Activated effector memory CD4-positive, alpha-beta T cell treated with anti-CD3 and anti-CD28 coated beads, Interleukin-2, amount 50 U/mL, for 16 hours (primary cell): ENCODE measurements at places on chromosomes 16 and 17.

- DNase-seq, result no peak
Measured at GRCh38 chr17:75262112-75262606, 480 bp downstream of the MRPS7 start.

DNA sequence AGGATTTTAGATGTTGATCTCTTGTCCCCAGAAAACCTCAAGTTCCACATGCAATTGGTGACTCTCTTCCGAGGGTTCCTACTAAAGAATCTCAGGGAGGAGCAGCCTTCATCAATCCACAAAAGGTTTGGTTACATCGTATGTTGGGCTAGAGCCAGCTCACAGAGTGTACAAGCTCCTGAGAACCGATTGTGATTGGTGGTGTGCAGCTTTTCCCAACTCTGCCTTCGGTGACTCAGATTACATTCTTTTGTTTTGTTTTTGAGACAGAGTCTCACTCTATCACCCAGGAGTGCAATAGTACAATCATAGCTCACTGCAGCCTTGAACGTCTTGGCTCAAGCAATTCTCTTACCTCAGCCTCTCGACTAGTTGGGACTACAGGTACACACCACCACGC, 172.4 kb downstream of the PMP22 start:
- DNase-seq, result no peak

GRCh38 chr17:67276075-67276474, 31.1 kb upstream of the HELZ start:
- DNase-seq, result no peak

- peak; percentile 73 for DNase-seq
Measured at GRCh38 chr16:67917852-67918236, 13.8 kb downstream of the CTRL start.

GRCh38 chr17:78484271-78485246, 92.6 kb downstream of the DNAH17 start:
- DNase-seq, result peak; percentile 84

GRCh38 chr17:75550139-75550465, 24.6 kb downstream of the LLGL2 start:
- DNase-seq, result no peak

DNA sequence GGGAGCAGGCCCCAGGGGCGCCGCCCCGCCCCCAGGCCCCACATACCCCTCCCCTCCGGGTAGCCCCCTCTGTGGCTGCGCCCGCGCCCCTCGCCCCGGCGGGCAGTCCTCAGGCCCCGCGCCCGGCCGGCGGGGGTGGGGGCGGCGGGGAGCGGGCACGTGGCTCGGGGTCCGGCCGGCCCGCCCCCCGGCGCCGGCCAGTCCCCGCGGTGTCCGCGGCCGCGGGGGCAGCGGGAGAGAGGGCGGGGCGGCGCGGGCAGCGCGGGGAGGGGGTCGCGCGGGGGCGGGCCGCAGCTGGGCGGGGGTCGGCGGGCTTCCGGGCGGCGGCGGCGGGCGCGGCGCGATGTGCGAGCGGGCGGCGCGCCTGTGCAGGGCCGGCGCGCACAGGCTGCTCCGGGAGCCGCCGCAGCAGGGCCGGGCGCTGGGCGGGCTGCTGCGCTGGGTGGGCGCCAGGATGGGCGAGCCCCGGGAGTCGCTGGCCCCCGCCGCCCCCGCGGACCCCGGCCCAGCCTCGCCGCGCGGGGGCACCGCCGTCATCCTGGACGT, 335 bp downstream of the NECAB2 start:
- no peak for DNase-seq

DNA sequence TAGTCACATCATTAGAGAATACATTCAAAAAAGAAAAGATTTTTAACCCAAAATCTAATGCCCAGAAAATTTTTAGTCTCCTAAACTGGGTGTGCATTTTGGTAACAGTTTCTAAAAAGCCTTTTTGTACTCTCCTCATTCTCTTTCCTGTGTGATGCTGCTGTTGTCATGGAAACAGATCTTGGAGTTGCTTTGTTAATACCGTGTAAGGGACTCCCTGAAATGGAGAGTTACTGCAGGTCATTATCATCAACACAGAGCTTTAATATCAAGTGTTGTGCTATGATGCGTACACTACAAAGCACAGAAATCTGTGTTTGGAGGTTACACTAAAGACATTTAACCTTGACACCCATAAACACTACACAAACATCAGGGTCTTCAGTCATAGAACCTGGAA, 216.3 kb downstream of the PRKCA start:
- no peak for DNase-seq

- DNase-seq, result no peak
Measured at GRCh38 chr16:342455-343213, 9.9 kb downstream of the AXIN1 start.

GRCh38 chr16:75495076-75495674, at the start of gene CHST6:
CHST6 (minus strand) TSS chr16:75495441; CDS start chr16:75479828, 15,613 bp downstream.
- DNase-seq, result peak; percentile 69

DNA sequence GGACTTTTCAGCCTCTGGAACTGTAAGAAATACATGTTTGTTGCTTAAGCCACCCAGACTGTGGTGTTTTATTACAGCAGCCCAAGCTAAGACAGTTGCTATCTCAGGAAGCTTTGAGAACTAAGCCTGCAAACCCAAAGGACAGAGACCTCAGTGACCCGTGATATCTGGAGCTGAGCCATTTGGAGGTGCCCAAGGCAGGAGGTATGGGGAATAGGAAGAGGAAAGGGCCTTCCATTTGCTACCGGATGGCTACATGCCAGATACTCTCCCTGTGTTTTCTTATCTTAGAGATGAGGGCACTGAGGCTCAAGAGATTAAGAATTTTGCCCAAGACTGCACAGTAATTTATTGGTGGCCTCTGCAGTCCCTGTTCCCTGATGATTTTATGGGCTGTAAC, 622.1 kb upstream of the CDH5 start:
- no peak for DNase-seq

- no peak for DNase-seq
Measured at GRCh38 chr17:1636732-1637285, 8.2 kb upstream of the SLC43A2 start.

DNA sequence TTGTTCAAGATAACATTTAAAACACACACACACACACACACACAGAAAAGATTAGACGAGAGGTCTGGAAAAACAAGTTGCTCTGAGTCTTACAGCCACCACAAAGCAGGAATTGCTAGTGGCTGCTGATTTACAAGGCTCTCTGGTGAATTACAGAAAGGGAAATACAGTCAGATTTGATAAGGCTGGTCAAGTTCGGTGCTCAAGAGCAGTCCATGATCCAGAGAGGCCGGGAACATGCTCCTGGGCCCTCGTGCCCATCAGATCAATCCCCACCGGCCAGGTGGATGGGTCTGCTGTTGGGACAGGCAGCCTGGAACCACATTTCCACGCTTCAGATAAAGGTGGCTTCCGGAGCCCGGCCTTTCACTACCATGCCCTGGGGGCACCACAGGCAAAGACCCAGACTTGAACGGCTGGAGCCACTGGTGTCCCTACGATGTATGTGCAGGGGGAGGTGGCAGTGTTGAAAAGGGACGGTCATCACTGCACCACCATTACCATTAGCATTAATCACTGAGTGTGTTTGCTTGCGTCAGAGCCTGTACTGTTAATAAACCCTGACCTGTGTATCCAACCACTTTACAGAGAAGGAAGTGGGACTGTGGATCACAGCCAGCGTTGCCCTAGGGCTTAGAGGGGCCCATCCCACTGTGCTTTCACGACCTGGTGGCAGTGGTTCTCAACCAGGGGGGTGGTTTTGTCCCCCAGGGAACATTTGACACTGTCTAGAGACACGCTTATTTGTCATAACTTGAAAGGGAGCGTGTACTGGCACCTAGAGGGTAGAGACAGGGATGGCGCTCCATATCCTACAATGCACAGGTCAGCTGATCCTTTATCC, 95.1 kb downstream of the XYLT1 start:
- DNase-seq, result no peak

DNA sequence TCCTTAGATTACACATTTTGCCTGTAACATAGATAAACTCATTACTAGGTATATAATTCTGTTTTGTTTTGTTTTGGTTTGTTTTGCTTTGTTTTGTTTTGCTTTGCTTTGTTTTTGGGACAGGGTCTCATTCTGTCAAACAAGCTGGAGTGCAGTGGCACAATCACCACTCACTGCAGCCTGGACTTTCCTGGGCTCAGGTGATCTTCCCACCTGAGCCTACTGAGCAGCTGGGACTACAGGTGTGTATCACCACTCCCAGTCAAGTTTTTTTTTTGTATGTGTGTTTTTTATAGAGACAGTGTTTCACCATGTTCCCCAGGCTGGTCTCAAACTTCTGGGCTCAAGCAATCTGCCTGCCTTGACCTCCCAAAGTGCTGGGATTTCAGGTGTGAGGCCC, 1.3 kb upstream of the CCL4L2 start:
- no peak for DNase-seq

GRCh38 chr17:28033972-28034714, 8.3 kb upstream of the NLK start:
- DNase-seq, result no peak

- no peak for DNase-seq
Measured at GRCh38 chr16:68993885-68994284, 111.6 kb upstream of the HAS3 start.

- no peak for DNase-seq
Measured at GRCh38 chr17:68777856-68778694, 176.9 kb upstream of the FAM20A start.

- no peak for DNase-seq
Measured at GRCh38 chr16:68668266-68668665, 23.2 kb downstream of the CDH3 start.

- DNase-seq, result no peak
Measured at GRCh38 chr17:44907729-44908470, 7.4 kb downstream of the GFAP start.

DNA sequence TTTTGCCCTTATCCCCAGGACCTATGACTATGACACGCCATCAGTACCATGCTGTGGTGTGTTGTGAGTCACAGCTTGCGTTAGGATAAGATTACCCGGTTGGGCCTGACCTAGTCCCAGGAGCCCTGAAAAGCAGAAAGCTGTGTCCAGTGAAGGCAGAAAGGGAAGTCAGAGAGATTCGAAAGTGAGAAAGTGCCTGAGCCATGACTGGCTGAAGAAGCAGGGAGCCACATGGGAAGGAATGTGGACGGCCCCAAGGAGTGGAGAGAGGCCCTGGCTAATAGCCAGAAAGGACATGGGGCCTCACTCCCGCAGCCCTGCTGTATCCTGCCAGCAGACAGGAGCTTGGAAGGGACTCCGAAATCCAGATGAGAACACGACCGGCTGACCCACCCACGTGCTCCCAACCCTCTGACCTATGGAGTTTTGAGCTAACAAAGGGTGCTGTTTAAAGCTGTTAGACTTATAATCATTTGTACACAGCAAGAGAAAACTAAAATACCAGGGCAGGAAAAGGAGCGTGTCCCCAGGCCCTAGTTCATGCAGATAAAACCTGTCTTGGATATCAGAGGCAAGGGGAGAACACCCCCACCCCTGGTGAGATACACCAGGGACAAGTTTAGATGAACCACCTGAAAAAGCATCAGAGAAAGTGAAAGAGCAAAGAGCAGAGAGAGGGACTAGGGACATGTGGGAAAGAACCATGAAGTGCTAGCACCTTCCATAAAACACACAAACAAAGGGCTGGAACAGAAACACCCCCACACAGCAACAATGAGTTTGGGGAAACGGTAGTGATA, 115.3 kb downstream of the SLC39A11 start:
- DNase-seq, result no peak

- DNase-seq, result no peak
Measured at GRCh38 chr16:4564661-4565267, 8.6 kb downstream of the C16orf96 start.

- DNase-seq, result no peak
Measured at GRCh38 chr16:71250461-71251235, 20.1 kb upstream of the HYDIN start.

DNA sequence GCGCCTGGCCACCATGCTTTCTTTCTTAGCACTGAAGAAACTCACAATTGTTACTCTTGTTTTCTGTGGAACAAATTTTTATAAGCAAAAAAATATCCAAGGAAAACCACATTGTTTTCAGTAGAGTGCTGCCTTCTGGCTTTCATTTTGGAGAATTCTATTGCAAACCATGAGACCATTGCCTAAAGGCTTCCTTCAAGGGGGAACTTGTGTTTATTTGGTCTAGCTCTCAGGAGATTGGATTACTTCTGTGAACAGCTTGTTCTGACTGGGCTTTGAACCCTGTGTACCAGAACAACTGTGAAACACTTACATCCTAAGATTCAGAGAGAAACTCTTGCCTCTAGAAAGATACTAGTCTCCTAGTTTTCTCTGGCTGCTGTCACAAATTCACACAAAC, 32.1 kb downstream of the TOM1L1 start:
- no peak for DNase-seq

DNA sequence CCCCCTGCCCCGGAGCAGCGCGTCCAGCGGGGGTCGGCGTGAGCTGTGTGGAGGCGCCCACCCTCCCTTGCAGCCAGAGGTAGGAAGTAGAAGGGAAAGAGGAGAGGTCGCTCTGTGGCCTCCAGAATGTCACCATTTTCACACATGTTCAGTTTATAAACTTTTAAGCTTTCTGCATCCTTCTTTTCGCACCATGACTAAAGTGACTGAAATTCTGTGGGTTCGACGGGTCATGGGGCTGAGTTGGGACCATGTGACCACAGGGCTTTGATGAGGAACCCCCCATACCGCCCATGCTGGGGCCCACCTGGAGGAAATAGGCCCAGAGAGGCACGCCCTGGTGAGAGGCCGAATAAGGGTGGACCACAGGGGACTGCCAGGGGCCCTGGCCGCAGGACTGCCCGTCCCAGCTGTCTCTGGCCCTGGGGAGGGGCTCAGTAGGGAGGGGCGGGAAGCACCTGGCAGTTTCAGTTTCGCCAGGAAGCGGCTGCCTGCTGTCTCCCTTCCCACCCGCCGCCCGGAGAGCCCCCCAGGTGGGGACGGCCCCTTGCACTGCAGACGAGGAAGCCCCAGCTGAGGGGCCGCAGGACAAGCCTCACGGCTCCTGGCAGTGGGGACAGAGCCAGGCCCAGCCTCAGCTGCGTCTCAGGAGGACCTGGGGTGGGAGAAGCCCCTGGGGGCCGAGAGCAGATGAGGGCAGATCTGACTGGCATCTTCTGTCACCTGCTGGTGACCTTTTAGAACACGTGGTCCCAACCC, 9.0 kb downstream of the CBFA2T3 start:
- no peak for DNase-seq

GRCh38 chr17:46935658-46936266, 12.8 kb downstream of the GOSR2 start:
- DNase-seq, result no peak

- DNase-seq, result no peak
Measured at GRCh38 chr17:37744961-37745800, at the start of gene HNF1B. HNF1B (minus strand) TSS chr17:37745059; CDS start chr17:37744884, 175 bp downstream.

GRCh38 chr17:76438906-76439305, 14.0 kb downstream of the UBE2O start:
- DNase-seq, result no peak
